ENCODE measurements at places on chromosomes 3 and 15.

- DNase-seq = no peak
Measured at GRCh38 chr3:171013822-171014748, 12.4 kb downstream of the SLC2A2 start.

DNA sequence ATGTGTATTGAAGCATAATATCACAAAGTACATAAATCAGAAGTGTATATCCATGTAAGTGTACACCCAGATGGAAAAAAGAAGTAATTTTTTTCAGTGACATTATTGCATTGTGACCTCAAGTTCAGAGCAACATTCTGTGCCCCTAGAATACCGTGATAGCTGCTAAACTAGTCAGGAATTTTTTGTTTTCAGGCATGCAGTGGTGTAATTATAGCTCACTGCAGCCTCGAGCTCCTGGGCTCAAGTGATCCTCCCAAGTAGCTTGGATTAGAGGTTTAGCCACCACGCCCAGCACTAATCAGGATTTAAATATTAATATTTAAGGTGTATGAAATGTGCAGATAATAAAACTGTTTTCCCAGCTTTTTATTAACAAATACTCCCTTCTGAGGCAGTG is 25.5 kb downstream of the SEC62 start:
- no peak for DNase-seq

GRCh38 chr3:42189001-42189460 is 77.0 kb downstream of the CCK start:
- DNase-seq = no peak

- no peak for DNase-seq
Measured at GRCh38 chr15:59230531-59231055, 23.9 kb downstream of the LDHAL6B start.

DNA sequence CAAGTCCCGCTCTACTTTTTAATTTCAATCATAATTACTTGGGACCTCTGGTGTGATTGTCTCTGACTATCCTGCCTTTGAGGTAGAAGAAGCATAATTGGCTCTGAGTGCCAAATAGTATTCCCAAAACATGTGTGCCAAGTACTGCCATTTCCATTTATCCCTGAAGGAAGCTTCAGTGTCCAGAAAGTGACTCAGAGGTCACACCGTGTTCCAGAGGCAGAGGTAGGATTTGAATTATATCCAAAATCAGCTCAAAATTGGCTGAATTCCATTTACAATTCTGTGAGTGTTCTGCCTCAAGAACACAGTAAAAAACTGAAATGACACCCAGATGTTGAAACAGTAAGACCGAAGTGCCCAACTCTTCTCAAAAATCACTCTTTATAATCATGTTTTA is 255.3 kb downstream of the RSL24D1 start:
- no peak for DNase-seq

DNA sequence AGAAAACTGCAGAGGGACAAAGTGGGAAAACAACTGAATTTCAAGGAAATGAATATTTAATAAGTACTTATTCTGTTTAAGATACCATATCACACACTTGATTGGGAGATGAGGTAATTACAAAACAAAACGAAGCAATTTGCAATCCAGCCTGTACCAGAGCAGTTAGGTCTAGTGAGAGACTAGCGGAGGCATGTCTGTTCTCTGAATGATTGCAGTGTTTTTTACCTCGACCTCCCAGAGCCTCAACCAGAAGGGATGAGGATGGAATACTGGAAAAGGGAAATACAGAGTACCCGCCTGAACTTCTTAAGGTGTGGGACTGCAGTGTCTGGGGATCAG is 59.5 kb downstream of the PIK3CB start:
- no peak for DNase-seq

- DNase-seq = no peak
Measured at GRCh38 chr15:27763514-27763913, 335.6 kb downstream of the OCA2 start.

DNA sequence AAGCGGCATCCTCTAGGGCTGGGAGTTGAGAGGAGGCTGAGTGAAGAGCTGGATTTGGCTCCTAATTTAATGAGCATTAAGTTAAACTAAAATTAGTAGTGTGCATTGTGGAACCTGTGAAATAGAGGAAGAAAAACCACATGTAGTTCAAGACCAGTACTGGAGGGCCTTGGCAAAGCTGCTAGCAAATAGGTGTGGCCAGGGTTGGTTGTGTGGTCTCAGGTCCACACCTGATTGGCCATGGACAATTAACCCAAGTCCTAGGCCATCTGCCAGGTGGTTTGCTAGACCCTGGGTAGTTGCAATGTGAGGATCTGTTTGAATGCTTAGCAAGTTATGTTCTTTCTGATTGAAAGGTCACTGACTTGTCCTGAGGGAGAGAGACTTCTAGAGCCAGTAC is 275.5 kb downstream of the PDCD6IP start:
- DNase-seq = no peak

GRCh38 chr3:114375608-114376421 is 82.0 kb downstream of the TIGIT start:
- DNase-seq = no peak

DNA sequence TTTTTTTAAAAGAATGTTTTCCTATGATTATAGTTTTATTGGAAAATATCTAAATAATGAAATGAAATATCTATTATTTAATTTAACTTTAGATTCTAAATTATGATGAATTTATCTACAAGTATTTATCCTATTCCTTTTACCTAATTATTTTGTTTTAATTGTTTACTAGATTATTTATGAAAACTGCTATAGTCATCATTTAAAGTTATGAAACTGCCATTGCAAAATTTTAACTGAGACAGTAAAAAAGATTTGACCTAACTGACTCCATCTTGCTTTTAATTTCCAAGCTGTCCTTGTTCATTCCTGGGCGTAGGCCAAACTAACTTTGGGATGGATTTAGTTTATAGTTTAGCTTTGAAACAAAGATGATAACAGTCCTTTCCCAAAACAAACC is 25.9 kb upstream of the FAM3D start:
- DNase-seq = no peak

- peak; percentile 56 for DNase-seq
Measured at GRCh38 chr3:53845103-53845880, 927 bp downstream of the CHDH start.

GRCh38 chr15:38941399-38941953 is 376.9 kb upstream of the RASGRP1 start:
- peak; percentile 9 for DNase-seq

GRCh38 chr3:36840453-36840921 is 76.1 kb upstream of the DCLK3 start:
- no peak for DNase-seq

- DNase-seq = no peak
Measured at GRCh38 chr3:143150071-143150470, 30.5 kb downstream of the CHST2 start.

DNA sequence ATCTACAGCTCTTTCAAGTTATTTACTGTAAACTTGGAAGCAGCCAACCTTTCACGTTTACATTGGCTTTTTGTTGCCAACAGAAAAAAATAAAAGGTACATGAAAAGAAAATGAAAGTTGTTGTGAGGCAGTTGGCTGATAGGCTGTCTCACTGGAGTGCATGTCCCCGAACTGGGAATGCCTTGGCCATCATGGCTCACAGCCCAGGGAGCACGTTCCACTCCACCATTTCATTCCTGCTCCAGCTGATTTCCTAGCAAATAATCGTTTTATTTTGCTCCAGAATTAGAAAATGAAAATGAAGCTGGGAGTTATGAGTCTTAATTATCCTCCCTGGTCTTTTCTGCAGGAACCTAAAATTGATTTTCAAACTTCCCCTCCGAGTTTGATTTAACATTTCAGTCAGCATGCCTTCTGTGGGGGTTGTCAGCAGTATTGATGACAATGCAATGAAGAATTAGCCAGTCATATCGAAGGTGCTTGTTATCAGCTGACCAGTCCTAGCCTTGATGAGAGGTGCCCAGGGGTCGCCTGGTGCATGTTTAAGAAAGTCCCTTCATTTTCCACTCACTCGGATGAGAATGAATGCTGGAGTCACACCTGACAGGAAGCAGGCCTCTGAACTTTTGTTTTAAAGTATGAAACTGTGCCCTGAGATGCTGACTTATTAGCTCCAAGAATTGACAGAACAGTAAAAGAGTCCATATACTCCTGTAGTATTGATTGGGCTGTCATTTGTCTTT is 293.7 kb upstream of the TRIM42 start:
- DNase-seq = no peak

DNA sequence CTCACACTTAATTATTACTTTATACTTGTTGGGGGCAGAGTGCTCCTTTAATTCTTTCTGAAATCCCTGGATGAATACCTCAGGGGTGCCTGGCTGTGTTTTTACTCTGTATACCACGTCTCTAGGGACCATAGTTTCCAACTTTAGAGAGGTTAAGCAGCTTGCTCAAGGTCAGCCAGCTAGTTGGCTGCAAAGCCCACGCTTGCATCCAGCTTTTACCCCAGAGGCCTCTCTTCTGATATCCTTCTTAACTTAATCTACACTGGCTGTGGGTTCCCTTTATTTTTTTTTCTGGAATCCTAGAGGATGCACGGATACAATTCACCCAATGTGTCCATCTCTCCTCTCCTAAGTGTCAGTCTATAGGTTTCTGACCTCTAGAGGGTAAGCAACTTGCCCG is 1.4 kb downstream of the PDZRN3 start:
- DNase-seq = no peak

- peak; percentile 2 for DNase-seq
Measured at GRCh38 chr3:153221748-153222162, 59.7 kb downstream of the RAP2B start.

DNA sequence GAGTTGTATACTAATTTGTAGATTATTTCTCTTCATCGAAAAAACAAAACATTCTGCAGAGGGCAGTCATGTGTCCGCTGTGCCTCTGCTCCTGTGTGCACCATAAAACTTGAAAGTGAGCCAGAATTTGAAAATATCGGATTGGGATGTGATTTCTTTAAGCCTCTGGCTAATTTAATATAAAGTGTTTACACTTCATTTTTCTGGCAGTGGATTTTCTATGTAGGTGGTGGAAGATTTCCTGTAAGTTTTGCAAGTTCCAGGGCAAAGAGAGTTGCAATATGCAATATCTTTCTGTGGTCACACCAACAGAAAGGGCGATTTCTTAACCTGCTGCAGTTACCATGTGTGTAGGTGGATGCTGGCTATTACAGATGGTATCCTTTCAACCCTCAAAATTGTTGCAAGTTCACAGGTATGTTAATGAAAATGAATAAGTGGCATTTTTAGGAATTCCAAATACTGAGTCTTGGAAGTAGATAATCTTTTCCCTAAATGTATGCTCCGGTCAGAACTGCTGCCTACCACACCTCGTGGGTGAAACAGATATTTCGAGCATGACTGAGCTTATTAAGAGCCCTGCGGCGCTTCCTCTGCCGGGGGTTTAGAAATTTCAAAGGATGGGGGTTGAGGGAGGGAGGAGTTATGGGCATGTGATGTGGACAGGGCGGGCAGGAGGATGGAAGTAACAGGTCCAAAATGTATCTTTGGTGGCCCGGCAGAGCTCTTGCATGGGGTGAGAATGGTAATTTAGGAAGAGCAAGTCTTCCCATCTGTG is 134.0 kb downstream of the PGPEP1L start:
- DNase-seq = peak; percentile 69

GRCh38 chr3:152190636-152191183 is 78.0 kb upstream of the MBNL1 start:
- DNase-seq = no peak

DNA sequence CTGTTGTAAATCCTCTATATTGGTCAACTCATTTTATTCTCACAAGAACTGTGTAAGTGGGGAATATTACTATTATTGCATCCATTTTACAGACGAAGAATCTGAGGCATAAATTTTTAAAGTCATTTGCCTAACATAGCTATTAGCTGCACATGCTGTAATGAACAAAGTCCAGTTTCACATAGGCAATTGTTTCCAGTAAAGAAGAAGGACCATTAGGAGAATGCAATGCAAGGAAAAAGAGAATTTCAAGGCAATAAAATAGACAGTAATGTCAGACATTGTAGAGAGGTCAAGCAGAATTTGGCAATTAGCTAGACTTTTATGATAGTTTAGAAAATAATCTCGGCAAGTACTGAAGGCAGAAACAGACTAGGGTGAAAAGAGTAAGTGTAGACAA is 578.7 kb upstream of the NECTIN3 start:
- no peak for DNase-seq

- DNase-seq = no peak
Measured at GRCh38 chr3:77562089-77562488, 522.2 kb downstream of the ROBO2 start.

- DNase-seq = no peak
Measured at GRCh38 chr15:87671289-87671688, 585.2 kb downstream of the NTRK3 start.

- no peak for DNase-seq
Measured at GRCh38 chr15:67194171-67195114, 60.0 kb downstream of the AAGAB start.

- DNase-seq = no peak
Measured at GRCh38 chr3:136197159-136197793, 1.1 kb upstream of the MSL2 start.

- DNase-seq = no peak
Measured at GRCh38 chr3:182814419-182815062, 21.2 kb downstream of the ATP11B start.

- DNase-seq = no peak
Measured at GRCh38 chr3:112815981-112816380, 30.7 kb downstream of the CD200R1L start.

- DNase-seq = peak; percentile 7
Measured at GRCh38 chr3:64444490-64445108, 219.3 kb upstream of the PRICKLE2 start.

GRCh38 chr15:62975515-62975914 is 67.0 kb upstream of the TPM1 start:
- peak; percentile 70 for DNase-seq

GRCh38 chr15:57418635-57419034 is 42.3 kb downstream of the CGNL1 start:
- DNase-seq = peak; percentile 51

- DNase-seq = no peak
Measured at GRCh38 chr3:66642484-66642883, 141.7 kb upstream of the LRIG1 start.

- no peak for DNase-seq
Measured at GRCh38 chr15:39573844-39574243, 7.0 kb upstream of the THBS1 start.

GRCh38 chr15:38886315-38887163 is 321.9 kb upstream of the RASGRP1 start:
- DNase-seq = peak; percentile 39

GRCh38 chr3:156676768-156677479 is 2.5 kb downstream of the TIPARP start:
- no peak for DNase-seq
